Epithelial cell of prostate (primary cell): ENCODE measurements at places on chromosomes 12 and 14.

DNA sequence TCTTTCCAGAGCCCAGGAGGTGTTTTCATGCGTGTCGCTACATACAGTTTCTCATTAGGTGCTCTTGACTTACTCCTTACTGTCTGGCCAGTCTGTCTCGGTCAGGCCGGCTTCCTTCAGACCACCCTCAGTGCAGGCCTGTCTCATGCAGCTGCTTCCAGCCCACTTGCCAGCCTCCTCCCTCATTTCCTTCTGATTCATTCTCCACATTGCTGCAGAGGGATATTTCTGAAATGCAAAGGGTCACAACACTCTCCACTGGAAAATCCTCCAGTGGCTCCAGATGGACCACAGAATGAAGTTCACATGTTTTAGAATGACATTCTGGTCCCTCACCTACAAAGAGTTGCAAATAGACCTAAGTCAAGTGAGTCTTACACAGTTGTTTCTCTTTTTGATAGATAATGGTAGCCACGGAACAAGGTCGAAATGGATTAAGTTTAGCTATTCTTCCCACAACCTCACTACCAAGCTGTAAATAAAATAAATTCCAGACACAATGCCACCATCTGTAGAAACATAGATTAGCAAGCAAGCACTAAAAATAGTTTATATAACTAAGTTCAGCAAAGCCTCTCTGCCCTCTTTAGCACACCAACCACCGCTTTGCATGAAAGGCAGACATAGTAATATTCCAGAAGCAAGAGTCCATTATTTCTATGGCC, 146.9 kb downstream of the ESR2 start:
- DNase-seq: no peak

- DNase-seq: no peak
Observed at GRCh38 chr12:52915637-52916036, 10.8 kb upstream of the KRT8 start.

DNA sequence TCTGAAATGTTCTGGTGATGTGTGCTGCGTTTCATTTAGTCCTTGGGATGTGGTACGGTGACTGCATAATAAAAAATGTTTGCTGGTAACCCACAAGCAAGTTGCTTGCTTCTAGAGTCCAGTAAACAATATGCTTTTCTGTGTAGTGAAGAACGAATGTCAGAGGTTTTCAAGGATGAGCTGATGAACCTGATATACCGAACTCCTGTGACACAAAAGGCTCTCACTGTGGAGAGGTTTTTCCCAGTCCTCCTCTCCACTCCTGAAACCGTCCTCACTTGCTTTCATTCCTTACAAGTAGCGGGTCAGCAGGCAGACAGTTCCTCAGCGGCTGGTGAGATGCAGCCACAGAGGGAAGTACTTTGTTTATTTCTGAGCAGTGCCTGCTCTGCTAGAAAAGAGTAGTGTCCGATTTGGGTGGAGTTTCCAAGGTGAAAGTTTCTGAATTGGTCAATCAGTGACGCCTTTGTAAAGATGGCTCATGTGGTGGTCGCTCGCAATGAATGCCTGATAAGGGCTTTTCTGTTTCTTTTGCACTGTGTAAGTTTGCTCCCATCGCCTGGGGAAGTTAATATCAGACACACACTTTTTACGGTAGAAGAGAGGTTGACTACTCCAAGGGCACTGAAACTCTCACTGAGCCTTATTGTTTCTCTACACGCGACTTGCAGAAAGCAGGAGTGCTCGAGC, 3.0 kb downstream of the ETV6 start:
- DNase-seq: no peak

- no peak for DNase-seq
Observed at GRCh38 chr12:45464699-45465098, 248.8 kb downstream of the ANO6 start.

GRCh38 chr12:124481772-124482566, 85.4 kb downstream of the NCOR2 start:
- no peak for DNase-seq

- no peak for DNase-seq
Observed at GRCh38 chr12:47610686-47611252, 95.1 kb downstream of the RPAP3 start.

DNA sequence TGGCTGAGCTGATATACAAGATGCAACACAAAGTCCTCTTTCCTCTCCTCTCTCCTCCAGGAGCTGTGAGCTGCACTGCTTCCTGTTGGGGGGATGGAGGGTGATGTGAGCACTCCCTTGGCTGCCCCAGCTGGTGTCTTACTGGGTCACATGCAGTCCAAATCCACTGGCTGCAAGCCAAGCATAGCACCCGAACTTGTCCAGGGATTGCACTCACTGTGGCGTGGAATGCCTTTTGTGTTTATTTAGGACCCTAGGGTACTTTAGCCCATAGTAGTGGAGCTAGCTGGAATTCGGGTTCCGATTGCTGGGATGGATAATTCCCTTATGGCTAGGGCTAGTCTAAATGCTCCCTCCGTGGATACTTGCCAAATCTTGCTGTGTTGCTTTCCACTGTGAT, 424.9 kb upstream of the SYT1 start:
- DNase-seq: no peak

- no peak for DNase-seq
Observed at GRCh38 chr14:65208548-65208947, 106.2 kb upstream of the MAX start.

- no peak for DNase-seq
Observed at GRCh38 chr14:103509864-103510723, 12.5 kb downstream of the CKB start.

DNA sequence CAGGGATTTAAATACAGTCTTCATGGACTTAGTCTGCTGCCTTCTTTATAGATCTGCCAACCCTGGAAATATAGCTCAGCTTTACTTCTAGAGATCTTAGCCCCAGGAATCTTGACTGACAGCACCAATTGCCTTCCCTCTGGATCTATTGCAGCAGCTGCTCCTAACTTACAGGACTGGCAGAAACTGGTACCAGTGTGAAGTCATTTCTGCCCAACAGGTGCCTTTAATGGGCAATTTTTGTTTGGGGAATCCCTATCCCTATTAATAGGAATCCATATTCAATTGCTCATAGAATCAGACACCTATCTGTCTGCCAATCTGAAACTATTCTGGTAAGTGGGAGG, 27.2 kb downstream of the SPX start:
- no peak for DNase-seq

GRCh38 chr12:49696723-49697122, 10.5 kb downstream of the FMNL3 start:
- no peak for DNase-seq

DNA sequence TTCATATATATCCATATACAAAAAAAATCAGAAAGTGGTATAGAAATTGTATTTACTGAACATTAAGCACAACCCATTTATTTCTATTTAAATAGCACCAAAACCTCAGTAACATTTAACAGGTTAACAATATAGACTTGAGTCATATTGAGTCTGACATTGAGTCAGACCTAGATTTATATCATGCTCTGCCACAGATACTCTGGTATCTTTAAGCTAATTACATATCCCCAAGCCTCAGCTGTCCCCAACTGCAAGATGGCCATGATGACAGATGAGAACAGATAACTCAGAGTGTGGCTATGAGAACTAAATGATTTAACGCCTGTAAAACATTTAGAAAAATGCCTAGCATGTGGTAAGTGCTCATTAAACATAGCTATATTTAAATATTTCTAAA, 40.3 kb downstream of the IFNG start:
- DNase-seq: no peak

- DNase-seq: no peak
Observed at GRCh38 chr12:49866859-49867569, 24.1 kb upstream of the BCDIN3D start.

GRCh38 chr12:68854554-68854953, 46.6 kb downstream of the MDM2 start:
- no peak for DNase-seq

GRCh38 chr12:51695241-51696010, 104.4 kb downstream of the SCN8A start:
- no peak for DNase-seq

DNA sequence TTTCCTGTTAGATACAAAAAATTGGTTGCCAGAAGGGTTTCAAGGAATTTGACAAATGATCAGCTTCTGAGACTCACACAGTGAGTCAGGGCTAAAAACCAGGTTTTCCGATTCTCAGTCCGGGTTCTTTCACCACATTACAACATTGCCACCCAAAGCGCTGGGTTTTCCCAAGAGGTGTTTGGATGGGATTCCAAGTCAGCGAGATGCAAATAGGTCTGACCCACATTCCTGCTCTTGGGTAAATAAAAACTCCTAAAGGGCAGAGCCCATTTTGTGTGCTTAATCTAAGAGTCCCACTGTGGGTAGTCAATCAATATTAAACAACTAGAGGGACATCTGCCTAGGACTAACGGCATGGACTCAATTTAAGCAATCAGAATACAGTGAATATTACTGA, 5.4 kb upstream of the RIC8B start:
- DNase-seq: no peak

DNA sequence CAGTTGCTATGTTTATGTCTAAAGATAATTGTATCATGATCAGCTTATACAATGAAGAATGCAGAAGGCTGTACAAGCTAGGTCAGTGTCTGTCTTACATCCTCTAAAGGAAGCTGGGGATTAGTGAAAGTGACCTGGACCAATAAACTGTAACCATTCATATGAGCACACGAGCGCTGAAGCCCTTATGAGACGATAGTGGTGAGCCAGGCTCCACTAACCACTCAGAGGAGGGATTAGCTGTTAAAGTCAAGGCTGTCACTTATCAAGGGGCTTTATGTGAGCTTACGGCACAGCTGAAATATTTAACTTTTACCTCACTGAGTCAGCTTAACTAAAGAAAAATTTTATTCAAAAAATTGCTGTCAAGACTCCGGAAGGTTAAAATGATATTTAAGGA, 30.3 kb downstream of the NDUFA12 start:
- no peak for DNase-seq

DNA sequence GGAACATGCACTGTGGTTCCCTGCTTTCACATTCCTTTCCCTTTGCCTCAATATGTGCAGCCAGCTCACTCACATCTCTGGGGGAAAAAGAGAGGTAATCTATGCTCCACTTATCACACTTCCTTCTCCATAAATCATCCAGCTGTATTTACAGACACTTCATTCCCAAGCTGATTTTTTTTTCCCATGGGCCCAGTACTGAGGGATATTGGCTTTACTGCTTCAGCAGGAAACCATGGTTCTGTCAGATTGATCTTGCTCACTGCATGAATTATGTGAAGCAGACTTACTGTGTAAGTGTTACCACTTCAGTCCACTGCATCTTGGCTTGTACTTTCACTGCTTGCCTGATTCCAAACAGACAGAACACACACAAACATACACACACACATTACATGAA, 555.6 kb downstream of the CCER1 start:
- DNase-seq: no peak

GRCh38 chr12:131583090-131583712, 127.7 kb upstream of the SFSWAP start:
- no peak for DNase-seq

- no peak for DNase-seq
Observed at GRCh38 chr12:23028158-23028802, 403.3 kb downstream of the ETNK1 start.

DNA sequence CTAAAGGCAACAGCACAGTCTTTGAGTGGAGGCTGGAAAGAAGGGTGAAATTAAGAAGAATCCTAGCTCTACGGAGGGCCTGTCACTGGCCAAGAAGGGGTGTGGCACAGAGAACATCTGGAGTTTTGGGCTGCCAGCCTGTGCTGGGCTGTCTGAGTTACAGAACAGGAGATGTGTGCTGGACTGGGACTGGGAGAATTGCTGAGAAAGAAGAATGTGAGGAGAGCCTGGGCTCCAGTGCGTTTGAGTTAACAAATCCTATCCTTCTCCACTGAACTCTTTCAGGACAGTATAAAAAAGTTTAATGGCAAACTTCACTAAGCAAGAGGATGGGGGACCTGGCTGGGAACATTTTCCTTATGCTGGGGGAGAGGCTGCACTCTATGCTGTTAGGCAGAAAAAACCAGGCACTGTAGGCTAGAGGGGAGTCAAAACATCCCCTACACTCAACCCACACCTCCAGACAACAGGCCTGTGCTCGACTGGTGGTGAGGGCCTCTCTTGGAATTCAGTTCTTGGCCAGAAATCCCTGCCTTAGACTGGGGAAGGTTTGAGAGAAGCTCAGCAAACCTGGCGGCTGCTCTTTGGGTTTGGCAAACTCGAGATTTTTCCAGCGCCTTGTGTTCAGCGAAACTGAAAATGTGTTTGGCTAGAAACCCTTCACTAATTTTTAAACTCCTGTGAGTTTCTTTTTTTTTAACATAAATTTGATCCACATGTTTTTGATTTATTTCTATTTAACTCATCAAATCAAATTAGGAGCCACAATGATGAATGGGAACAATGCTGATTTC, 217.3 kb downstream of the MON2 start:
- no peak for DNase-seq

DNA sequence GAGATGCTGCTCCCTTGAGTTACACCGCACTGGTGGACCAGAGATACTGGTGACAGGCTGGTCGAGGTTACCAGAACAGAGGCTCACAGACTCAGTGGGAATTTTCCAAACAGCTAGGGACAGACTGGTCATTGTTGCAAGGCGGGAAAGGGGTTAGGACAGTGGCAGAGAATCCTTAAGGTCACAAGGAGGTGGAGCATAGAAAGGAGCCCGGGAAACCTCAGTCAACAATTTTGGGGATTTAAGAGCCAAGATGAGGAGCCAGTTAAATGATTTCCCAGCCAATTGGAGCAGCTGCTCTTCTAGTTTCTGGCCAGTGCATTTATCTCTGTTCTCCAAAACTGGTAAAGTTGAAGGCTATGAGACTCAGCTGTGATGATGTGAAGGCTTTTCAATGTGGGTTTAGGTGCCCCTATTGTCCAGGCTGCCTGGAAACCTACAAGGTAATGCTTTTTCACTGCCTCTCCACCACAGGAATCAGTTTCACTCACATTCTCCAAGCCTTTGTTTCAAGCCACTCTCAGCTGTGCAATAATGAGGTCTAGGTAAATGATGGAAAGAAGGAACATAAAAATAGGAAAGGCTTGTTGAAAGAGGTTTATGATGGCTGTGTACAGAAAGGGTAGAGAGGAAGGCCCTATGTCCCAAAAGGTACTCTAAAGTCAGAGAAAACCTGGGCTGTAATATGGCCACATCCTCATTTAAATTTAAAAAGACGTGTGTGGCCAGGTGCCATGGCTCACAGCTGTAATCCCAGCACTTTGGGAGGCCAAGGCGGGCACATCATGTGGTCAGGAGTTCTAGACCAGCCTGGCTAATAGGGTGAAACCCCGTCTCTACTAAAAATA, 7.0 kb upstream of the TNS2 start:
- DNase-seq: no peak

DNA sequence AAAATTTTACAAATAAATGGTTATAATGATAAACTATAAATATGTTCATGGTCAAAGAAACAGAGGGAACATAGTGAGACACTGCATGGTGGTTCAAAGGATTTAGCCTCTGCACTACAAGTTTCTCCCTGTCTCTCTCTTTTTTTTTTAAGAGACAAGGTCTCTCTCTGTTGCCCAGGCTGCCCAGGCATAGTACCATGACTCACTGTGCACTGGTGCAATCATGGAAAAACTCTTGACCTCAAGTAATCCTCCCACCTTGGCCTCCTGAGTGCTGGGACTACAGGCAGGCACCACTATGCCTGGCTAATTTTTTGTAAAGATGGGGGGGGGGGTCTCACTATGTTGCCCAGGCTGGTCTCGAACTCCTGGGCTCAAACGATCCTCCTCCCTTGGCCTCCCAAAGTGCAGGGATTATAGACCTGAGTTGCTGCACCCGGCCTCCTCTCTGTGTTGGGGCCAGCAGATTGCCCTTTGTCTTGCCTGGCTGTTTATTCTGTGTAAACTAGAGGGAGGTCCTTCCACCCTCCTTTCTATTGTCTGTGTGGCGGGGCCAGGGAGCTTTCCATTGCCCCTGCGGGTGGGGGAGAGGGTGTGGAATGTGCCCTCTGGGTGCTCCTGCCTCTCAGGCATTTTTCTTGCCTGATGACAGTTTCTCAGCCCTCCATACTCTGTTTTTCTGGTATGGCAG, 22.1 kb downstream of the MTHFD1 start:
- no peak for DNase-seq
